HepG2 (cell line): ENCODE measurements at places on chromosomes 6 and 20. TPM values are rescaled to one million over a fixed set of nuclear protein-coding genes. Genes with fewer than 3 reads are reported as not detected.

DNA sequence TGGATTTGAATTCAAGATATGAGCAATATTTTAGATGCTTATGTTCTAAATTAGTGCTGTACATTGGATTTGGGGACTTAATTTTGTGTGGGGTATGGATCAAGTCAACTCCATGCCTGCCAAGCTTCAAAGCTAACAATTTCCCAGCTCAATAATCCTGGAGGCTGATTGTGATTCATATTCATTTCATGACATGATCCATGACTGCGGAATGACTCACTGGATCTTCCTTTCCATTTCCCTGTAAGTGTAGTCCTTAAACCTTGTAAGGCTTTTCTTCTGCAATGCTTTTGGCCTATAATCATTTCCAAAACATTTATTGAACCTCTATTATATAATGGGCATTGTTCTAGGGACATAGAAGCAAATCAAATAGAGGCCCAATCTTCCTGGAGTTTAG lies 44.7 kb upstream of the CCN2 start:
- no peak for DNase-seq

The PKHD1 gene
- total RNA-seq: 0.10 and 0.13 TPM in 2 replicates

DNA sequence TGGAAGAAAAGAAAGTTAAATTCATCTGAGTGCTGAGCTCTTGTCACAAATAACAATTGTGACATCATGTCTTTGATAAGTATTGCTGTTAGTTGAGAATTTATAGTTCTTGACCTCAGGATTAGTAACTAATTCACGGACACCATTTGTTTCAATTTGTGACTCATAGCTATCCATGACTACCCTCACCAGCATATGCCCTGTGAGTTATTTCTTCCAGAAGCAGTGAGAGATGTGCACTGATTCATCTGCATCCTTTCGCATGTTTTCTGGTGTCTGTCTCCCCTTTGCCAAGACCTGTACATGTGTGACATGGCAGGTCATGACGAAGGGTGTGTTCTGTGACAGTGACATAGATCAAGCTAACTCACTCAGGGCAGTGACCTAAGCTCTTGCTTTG lies 86.9 kb downstream of the SOBP start:
- H3K27ac ChIP-seq: no peak overlapping the region
- no peaks in the 10 kb centered on the region for H3K27me3 ChIP-seq
- no peaks in the 10 kb centered on the region for H3K4me1 ChIP-seq
- DNase-seq: no peak
- H3K36me3 ChIP-seq: peaks cover 3% of the 10 kb centered on the region

The RAET1E gene
- total RNA-seq: not detected in 2 replicates

DNA sequence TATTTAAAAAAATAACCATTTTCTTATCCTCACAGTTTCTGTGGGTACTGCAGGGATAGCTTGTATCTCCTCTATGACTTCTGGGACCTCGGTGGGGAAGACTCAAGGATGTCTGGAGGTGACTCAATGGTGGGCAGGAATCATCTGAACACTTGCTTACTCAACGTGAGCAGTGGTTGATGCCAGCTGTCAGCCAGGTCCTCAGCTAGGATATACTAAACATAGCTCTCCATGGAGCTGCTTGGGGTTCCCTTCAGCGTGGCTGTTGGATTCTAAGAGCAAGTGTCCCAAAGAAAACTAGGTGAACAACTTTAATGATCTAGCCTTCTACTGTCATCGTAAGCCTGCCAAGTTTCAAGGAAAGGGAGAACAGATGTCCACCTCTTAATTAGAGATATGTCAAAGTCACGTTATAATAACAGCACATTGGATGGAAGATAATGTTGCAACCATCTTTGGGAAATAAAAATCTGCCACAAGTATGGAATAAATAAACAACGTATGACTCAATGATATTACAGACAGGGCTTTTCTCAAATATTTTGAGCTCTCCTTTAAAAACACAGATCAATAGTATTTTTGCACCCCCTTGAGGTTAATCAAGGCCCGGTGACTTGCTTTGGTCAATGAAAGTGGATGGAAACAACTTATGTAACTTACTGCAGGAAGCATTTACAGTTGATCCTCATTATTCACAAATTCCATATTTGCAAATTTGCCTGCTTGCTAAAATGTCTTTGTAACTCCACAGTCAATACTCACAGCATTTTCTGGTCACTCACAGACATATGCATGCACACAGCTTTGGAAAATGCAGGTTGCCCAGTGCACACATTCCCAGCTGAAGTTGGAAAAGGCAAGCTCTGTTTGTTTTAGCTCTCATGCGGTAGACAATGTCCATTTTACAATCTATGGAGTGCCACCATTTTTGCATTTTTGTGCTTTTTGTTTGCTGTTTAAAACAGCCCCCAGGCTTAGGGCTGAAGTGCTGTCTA lies 6.6 kb upstream of the HEBP2 start:
- no peak overlapping the region for H3K4me3 ChIP-seq
- peaks cover 10% of the 10 kb centered on the region for H3K4me1 ChIP-seq
- H3K27me3 ChIP-seq: no peaks in the 10 kb centered on the region; the same call in 2 of the 3 replicates
- no peaks in the 10 kb centered on the region for H3K36me3 ChIP-seq
- no peak for DNase-seq
- H3K27ac ChIP-seq: no peak overlapping the region

The CPXM1 gene
- not detected in 2 replicates for total RNA-seq

DNA sequence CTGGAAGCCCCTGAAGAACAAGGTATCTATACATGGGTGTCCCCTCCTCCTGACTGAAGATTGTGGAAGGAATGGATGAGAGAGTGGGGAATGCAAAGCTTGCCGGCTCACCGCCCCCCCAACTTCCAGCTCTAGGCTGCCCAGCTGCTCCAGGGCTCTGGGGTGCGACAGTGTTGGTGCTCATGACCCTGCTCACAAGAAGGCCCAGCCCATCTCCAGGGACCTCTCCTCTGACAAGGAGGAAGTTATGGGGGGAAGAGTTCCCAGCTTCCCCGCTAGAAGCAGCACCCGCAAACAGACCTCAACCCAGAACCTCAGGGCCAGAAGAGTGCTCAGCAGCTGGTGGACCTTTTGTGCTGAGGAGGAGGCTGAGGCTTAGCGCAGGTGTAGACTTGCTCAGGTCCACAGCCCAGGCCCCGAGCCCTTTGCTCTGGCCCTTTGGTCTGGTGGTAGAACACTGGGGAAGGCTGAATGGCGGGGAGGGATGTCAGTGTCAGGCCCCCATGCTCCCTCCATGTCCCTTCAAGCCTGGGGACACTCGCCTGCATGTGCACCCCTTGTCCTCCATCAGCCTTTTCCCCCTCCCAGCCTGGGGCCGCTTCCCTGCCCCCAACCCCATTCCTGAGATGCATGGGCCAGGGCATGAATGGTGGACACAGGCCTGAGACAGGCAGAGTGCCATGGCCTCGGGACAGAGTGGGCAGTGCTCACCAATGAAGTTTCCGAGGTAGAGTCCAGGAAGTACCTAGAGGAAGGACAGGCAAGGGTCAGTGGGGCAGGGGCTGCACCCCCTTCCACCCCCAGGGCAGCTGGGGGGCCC lies 1.3 kb downstream of the DUSP15 start:
- H3K4me1 ChIP-seq: peaks cover 20% of the 10 kb centered on the region

- peaks cover 25% of the 10 kb centered on the region for H3K4me1 ChIP-seq
- peaks cover 4% of the 10 kb centered on the region for H3K27me3 ChIP-seq
- H3K27ac ChIP-seq: no peak overlapping the region
- DNase-seq: no peak
- H3K36me3 ChIP-seq: no peaks in the 10 kb centered on the region
- no peak overlapping the region for H3K4me3 ChIP-seq
Measured at GRCh38 chr6:36383606-36384005, 3.9 kb downstream of the ETV7 start.

The CDSN gene
- not detected in 2 replicates for total RNA-seq

DNA sequence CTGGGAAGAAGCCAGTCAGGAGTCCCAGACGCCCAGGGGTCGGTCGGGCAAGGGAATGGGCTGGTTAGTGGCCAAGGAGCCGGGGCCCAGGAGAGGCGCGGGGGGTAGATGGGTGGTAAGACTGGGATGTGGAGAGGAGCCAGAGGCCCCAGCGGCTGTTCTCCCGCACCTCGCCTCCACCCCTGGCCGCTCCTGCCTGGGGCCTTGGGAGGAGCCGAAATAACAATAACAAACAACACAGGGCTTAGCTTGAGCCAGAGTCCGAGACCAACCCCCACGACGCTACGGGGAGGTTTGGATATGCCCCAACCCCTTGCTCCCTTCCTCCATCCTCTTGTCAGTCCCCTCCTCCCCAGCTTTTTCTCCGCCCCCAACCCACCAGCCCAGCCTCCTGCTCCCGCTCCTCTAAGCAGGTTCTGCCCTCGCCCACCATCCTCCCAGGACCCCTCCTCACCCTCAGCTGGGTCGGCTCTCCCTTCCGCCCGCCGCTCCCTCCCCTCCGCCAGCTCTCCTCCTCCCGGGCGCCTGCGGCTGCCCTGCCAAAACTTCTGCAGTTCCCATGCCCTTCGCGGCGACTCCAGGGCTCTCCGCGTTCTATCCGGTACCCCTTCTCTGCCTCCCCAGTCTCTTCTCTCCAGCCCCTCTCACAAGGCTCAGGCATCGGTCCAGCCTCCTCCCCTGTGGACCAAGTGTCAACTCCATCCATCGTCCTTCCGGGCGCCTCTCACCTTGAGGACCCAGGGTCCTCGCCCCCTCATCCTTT lies 1.1 kb downstream of the RNF39 start:
- peaks cover 47% of the 10 kb centered on the region for H3K4me1 ChIP-seq
- no peaks in the 10 kb centered on the region for H3K36me3 ChIP-seq
- peak overlapping the region; percentile 50 for H3K4me3 ChIP-seq
- peaks cover 40% of the 10 kb centered on the region for H3K27me3 ChIP-seq
- no peak overlapping the region for H3K27ac ChIP-seq

DNA sequence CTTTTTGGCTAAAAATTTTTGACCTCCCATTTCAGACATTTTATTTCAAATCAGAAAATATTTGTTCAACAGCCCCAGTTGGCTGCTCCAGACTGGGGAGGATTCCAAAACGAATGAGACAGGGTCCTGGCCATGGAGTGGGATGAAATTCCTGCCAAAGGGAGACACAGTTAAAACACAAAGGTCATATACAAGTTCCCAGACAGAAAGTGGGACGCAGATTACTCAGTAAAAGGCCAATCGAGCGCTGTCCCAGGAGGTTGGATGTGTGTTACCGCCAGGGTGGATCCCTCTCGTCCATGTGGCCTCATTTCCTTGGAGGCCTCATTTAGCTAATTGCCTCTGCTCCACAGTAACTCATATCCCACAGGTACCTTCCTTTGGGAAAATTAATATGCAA lies 41.8 kb upstream of the NNAT start:
- no peaks in the 10 kb centered on the region for H3K36me3 ChIP-seq
- H3K27me3 ChIP-seq: peaks cover 2% of the 10 kb centered on the region; the same call in 1 of the 2 replicates
- no peak overlapping the region for H3K4me3 ChIP-seq
- no peaks in the 10 kb centered on the region for H3K4me1 ChIP-seq
- DNase-seq: no peak

DNA sequence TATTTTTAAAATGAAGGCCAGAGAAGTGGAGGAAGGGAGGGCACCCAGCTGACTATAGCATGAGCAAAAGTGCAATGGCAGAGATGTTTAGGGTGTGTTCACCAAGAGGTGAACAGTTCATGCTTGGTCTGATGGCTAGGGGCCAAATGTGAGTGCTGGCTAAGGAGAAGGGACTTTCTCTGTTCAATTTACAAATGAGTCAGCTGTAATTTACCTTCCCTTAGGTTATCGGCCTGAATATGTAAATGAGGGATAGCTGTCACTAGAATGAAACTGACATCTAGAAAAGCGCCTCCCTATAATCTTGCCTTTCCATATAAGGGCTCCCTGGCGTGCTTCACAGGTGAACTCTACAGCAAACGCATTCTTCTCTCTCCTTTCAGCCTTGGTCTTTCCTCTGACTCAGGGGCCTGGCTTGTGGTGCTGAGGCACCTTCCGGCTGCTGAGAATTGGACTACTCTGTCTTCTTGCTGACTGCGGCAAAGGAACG lies 114.7 kb upstream of the BACH2 start:
- H3K4me3 ChIP-seq: no peak overlapping the region
- H3K4me1 ChIP-seq: no peaks in the 10 kb centered on the region
- no peaks in the 10 kb centered on the region for H3K27me3 ChIP-seq
- no peak for DNase-seq
- no peaks in the 10 kb centered on the region for H3K36me3 ChIP-seq
